ENCODE measurements at places on chromosomes 12 and 14.
A peak's percentile ranks its signal among the peaks of the same experiment; 100 is the strongest.

DNA sequence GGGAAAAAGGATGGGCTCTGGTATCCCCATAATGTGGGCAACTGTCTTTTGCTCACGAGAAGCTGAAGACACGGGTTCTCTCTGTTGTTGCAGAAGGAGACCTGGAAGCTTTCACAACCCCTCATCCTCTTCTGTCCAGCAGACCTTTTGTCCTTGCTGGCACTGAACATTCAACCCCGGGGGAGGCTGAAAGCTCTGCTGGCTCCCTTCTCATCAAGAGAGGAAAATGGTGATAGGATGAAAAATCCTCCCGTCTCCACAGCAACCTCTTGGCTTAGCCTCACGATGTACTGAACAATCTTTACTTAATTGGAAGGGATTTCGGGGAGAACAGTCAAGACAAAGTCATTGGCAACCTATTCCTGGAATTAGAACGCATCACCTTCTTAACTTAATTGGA lies 39.0 kb downstream of the ELK3 start:
- no peak for DNase-seq

DNA sequence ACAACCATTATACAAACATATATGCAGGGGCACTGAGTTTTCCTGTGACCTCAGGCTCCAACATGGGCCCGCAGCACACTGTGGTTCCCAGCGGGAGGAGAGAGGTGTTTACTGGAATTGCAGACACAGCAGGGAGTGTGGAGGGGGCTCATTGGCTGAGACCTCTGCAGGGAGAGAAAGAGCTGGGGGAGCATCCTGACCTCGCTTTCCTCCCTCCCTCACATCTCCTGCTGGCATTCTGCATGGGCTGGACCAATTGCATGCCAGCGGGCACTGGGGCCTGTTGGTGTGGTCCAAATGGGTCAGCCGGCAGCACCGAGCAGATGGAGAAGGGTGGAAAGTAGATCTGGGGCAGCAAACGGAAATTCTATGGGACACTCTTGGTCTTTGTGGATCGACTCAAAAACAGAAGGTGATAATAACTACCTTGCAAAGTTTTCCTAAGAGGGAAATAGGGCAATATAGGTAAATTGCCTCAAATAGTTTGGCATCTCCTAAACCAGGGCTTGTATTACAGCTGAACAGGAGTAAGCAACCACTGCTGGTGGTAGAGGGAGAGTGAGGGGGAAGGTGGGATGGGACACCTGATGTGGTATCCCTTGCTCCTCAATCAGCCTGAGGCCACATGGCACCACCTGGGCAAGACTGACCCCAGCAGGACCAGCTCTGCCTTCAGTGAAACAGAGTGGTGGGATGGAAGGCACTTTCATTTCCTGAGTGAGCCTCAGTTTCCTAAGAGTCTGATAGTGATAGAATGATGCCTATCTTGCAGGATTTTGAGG lies 86.9 kb downstream of the NTF3 start:
- no peak for DNase-seq

GRCh38 chr14:105337966-105338741 lies 23.6 kb downstream of the PACS2 start:
- no peak for DNase-seq

- no peak for DNase-seq
Measured at GRCh38 chr12:48237162-48237561, 34.1 kb upstream of the OR10AD1 start.

DNA sequence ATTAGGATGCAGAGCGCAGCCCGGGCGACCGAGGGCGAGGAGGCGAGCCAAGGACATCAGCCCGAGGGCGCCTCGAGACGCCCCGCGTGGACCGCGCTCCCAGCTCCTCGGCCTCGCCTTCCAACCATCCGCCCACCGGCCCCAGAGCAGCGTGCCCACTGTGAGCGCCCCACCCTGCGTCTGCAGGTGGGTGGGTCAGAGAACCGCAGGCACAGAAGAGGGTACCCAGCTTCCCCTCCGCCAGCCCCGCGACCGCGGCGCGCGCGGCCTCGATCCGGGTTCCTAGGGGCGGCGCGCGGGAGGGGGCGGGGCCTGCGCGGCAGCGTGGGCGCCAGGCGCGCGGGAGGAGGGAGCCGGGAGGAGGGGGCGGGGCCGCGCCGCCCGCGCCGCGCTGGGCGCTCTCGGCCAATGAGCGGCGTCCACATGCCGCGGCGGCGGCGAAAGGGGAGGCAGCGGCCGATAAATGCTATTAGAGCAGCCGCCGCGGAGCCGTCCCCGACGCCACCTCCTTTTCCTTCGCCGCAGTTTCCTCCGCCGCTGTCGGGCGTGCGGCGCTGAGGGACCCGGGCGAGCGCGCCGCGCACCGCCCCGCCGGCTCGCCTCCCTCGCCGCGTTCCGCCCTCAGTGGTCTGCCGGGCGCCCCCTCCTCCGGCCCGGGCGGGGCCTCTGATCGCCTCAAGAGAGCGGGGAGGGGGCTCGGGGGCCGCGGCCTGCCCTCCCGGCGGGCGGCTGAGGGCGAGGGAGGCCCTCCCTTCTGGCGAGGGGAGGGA lies at the start of gene ATP2A2:
Gene ATP2A2 (plus strand): TSS at position 469 of the 770 bp plus-strand sequence. CDS start 543 bp downstream, outside the sequence.
- peak; percentile 69 for DNase-seq

DNA sequence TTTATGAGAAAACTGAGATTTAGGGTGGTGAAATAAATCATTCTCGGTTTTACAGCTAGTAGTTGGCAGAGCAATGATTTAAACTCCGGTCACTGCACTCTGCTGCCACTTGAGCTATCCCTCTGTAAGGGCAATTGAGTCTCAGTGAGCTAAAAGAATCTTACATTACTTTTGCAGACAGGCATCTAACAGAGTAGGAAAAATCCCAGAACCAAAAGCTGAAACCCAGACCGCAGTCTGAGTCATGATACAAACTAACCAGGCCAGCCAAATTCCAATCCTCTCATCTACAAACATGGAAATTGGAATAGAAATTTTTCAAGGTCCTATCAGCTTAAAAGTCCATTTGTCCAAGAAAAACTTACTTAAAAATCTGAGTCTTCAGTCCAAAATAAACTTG lies 73.7 kb downstream of the ANKS1B start:
- peak; percentile 74 for DNase-seq

- peak; percentile 51 for DNase-seq
Measured at GRCh38 chr14:56608689-56609088, 29.1 kb downstream of the TMEM260 start.

DNA sequence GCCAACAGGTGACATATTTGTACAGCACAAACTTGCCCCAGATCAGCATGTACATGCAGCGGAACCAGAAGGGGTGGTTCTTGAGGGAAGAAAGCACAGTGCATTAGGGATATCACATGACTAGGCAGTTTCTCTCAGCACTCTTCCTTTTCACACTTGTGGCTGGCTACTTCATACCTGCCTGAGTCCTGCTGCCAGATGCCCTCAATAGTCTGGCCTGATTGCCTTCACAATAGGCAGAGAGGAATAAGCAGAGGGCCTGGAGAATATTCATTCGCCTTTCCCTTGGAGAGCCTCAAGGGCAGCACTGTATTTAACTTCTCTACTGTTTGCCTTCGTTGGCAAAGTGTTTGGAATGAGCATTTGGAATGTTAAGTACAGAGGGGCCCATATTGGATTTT lies 7.9 kb downstream of the EMG1 start:
- DNase-seq = no peak
